Astrocyte of the hippocampus (primary cell): ENCODE measurements at places on chromosomes 13 and 19.

- no peak for DNase-seq
Observed at GRCh38 chr13:23372264-23372906, 61.1 kb downstream of the SACS start.

- DNase-seq: no peak
Observed at GRCh38 chr13:77859450-77859849, 59.2 kb downstream of the EDNRB start.

- no peak for DNase-seq
Observed at GRCh38 chr13:97188207-97188606, 33.9 kb upstream of the MBNL2 start.

DNA sequence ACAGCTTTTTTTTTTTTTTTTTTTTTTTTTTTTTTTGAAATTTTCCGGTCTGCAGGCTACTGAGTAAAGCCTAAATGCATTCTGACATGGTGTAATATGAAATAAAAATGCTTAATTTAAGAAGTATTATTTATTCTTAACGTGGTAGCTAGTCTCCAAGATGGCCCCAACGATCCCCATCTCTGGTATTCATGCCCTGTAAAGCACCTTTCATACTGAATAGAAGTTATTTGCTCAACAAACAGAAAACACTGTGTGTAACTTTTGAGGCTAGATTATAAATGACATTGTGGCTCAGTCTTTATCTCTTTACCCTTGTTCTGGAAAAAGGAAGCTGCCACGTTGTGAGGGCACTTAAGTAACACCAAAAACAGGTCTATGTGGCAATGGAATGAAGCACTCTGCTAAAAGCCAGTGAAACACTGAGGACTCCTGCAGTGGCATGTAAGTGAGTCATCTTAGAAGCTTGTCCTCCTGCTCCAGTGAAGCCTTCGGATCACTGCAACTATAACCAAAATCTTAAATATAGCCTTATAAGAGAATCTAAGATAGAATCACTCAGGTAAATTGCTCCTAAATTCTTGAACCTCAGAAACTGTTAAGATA is 128.7 kb downstream of the UGGT2 start:
- DNase-seq: peak; percentile 83

- no peak for DNase-seq
Observed at GRCh38 chr13:98510156-98510509, 66.8 kb downstream of the STK24 start.

GRCh38 chr13:107373551-107373950 is 805.6 kb upstream of the ARGLU1 start:
- peak; percentile 84 for DNase-seq

DNA sequence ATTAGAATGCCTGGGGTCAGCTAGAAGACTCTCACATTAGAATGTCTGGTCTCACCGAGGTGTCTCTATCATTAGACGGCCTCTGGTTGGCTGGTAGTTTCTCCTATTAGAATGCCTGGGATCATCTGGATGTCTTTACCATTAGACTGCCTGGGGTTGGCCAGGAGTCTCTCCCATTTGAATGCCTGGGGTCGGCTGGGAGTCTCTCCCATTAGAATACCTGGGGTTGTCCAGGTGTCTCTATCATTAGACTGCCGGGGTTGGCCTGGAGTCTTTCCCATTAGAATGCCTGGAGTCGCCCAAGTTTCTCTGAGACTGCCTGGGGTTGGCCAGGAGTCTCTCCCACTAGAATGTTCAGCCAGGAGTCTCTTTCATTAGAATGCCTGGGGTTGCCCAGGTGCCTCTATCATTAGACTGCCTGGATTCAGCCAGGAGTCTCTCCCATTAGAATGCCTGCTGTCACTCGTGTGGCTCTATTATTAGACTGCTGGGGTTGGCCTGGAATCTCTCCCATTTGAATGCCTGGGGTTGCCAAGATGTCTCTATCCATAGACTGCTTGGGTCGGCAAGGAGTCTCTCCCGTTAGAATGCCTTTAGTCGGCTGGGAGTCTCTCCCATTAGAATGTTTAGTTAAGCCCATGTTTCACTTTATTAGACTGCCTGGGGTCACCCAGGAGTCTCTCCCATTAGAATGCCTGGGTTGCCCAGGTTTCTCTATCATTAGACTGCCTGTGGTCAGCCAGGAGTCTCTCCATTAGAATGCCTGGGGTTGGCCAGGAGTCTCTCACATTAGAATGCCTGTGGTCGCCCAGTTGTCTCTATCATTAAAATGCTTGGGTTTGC is 1467.8 kb downstream of the UQCRFS1 start:
- peak; percentile 89 for DNase-seq

DNA sequence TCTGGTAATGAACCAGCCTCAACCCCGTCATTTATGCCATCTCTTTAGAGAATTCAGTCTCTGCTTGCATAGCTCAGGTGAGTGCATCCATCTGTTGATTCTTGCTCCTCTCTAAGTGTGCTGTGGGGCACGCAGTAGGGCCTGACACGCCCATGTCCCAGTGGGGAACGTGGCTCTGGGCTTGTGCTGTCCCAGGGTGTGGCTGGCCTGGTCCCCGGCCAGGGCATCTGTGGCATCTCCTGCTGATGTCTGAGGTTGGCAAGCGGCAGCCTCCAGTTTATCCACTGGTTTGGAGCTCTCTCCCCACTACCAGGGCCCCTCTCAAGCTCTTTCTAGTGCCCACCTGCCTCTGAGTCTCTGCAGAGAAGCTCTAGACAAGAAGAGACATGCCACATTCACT is 146.6 kb upstream of the GJB6 start:
- DNase-seq: no peak

- DNase-seq: no peak
Observed at GRCh38 chr19:12828494-12828893, 5.9 kb downstream of the RTBDN start.
